ENCODE measurements at places on chromosomes 11 and 22.

DNA sequence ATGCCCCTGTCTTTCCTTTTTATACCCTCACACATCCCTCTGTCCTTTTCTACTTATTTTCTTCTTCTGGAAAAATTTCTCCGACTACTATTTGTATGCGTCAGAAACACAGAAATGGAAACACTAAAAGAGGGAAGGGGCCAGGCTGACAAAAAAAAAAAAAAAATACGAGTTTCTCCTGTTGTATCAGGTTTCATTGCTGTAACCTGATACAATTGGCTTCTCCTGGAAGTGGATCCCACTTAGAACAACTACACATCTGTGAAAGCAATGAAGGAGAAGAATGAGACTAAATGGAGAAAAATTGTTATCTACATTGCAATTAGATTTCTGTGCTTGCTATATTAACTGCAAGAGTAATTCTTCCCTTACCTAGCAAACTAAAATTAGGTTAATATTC is 393.9 kb downstream of the GUCY1A2 start:
- DNase-seq, result no peak

GRCh38 chr11:125454047-125454446 is 42.0 kb downstream of the FEZ1 start:
- DNase-seq, result no peak

GRCh38 chr11:975827-976226 is 50.2 kb downstream of the AP2A2 start:
- no peak for DNase-seq

DNA sequence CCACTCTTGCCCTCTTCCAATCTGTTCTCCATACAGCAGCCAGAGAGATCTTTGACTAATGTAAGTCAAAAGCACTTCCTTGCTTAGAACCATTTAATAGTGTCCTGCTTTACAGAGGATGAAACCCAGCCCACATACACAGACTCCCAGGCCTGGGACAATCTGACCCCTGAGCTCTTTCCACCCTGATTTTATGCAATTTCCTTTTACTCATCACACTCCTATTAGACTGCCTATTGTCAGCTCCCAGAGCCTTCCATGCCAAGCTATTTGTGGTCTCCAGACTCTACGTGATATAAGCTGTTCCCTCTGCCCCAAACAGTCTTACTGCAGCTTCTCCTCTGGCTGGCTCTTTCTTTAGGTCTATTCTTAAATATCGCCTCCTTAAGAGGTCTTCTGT is 28.1 kb downstream of the ME3 start:
- no peak for DNase-seq

GRCh38 chr11:117458275-117459122 is 130.8 kb downstream of the CEP164 start:
- no peak for DNase-seq

- DNase-seq, result no peak
Measured at GRCh38 chr11:17905477-17905876, 107.4 kb downstream of the SERGEF start.

DNA sequence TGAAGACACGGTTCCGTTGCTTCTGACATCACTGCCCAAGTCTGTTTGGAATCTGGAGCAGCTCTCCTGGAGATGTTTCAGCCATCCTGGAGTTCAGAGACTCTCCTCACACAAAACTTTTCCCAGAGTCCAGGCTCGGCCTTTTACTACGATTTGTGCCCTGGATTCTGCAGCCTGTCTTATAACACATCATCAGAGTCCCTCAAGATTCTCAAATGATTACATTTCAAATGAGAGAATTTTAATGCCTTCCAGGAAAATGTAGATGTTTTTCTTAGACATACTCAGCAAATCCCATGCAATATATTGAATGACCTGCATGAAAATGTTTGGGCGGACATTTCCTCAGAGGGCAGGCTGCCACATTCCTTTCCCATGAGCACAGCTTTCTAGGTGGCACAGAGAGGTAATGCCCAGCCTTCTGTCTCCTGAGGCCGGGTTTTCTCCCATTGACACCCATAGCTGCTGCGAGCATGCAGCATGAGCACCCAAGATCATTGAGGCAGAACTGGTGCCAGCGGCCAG is 129.1 kb downstream of the SNX19 start:
- DNase-seq, result no peak

GRCh38 chr22:41920271-41920976 is 5.5 kb upstream of the SHISA8 start:
- no peak for DNase-seq

- peak; percentile 52 for DNase-seq
Measured at GRCh38 chr11:27698872-27699241, 1.4 kb downstream of the BDNF start.

DNA sequence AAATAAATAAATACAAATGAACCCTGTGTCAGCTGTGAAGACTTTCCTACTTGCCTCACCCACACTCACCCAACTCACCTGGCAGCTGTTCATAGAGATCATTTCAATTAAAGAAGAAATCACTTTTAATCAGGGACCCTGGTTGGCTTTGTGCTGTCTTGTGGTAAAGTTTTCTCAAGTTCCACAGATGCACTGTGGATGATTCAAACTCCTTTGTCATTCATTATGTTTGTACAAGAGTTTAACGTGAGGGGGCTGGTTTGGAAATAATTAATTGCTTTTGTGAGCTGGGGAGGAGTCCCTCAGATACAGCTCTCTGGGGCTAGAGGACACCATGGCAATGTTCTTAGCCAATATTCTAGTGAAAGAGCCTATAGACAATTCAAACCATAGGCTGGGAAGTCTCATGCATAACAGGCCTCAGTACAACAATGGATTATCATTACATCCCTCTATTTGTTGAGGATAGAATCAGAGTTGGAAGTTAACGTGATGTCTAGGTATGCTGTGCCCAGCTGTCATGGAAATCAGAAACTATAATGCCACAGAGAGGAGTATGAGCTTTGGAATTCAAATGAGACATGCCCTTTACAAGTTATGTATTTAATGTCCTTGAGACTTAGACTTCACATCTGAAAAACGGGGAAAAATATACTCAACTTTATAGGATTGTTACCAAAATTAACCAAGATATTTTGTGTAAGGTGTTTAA is 698.5 kb downstream of the KCNA4 start:
- DNase-seq, result no peak

GRCh38 chr11:117959438-117960149 is 26.6 kb upstream of the IL10RA start:
- DNase-seq, result no peak

GRCh38 chr11:32103941-32104340 is 13.1 kb downstream of the RCN1 start:
- DNase-seq, result no peak

DNA sequence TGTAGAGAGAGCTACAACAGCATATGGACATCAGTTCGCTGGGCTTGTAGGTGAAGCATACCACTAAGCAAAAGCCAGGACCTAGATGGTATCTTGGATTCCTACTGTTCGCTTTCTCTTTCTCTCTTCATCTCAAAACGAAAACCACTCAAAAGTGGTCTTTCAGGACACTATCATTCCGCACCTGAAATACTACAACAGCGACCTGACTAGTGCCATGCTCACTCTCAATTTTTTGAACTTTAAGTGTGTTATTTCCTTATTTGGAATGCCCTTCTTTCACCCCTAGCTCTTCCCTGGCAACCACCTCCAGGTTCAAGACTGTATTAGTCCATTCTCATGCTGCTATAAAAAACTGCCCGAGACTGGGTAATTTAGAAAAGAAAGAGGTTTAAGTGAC is 59.2 kb downstream of the CCDC83 start:
- DNase-seq, result no peak

GRCh38 chr22:27724709-27725108 is 76.8 kb downstream of the MN1 start:
- no peak for DNase-seq

DNA sequence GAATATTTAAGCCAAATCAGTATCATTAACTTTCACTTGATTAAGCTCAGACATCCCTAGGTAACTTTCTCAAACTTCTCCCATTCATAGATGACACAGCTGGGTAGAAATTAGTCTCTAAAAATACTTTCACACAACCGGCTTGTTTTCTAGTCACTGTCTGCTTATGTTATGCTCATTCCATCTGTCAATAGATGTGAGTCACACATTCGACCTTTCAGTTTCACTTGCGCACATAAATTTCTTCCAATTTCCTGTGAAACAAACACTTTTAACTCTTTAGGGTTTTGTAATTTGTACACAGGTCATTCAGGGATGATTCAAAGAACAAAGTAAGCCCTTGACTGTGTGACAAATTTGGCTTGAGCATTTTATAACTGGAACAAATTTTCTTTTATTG is 723.0 kb downstream of the KCNA4 start:
- peak; percentile 63 for DNase-seq

GRCh38 chr11:34002420-34002819 is 49.1 kb upstream of the CAPRIN1 start:
- DNase-seq, result no peak

GRCh38 chr11:92329137-92329536 is 104.5 kb downstream of the FAT3 start:
- no peak for DNase-seq

Measured in AG04449 (cell line).